ENCODE measurements at places on chromosomes 3 and 15. TPM values are rescaled to one million over a fixed set of nuclear protein-coding genes. Genes with fewer than 3 reads are reported as not detected.

Gene ZIC1
- not detected for total RNA-seq

Gene TOP2B
- 113 TPM for total RNA-seq

Gene BCHE
- total RNA-seq: 36.1 TPM

Gene CLRN1
- not detected for total RNA-seq

Gene FES
- 41.3 TPM for total RNA-seq

Gene NPAP1
- total RNA-seq: not detected

Gene CLDN1
- under 0.01 TPM for total RNA-seq

Gene PGBD4
- 1.1 TPM for total RNA-seq

Gene CISH
- total RNA-seq: 0.11 TPM

Gene FOXB1
- total RNA-seq: not detected

Gene SLC2A2
- total RNA-seq: not detected

Gene ARNT2
- total RNA-seq: under 0.01 TPM

Gene SLC26A6
- total RNA-seq: 9.4 TPM

Gene PPP1R14D
- not detected for total RNA-seq

Gene CFAP20DC
- 0.95 TPM for total RNA-seq

Gene TAGLN3
- total RNA-seq: not detected

Gene STAC
- total RNA-seq: 0.52 TPM

Gene AMIGO3
- not detected for total RNA-seq

Gene MYEF2
- 6.5 TPM for total RNA-seq

Gene SLC27A2
- 1.3 TPM for total RNA-seq

Gene SEMA3G
- total RNA-seq: 59.4 TPM

Gene C3orf22
- not detected for total RNA-seq

Gene COL8A1
- total RNA-seq: 15.6 TPM

Gene PLAAT1
- total RNA-seq: 0.09 TPM

Gene CA12
- 0.60 TPM for total RNA-seq

Gene SUCNR1
- not detected for total RNA-seq

Gene PLA2G4D
- not detected for total RNA-seq

Gene SNTN
- not detected for total RNA-seq

Gene KIF7
- 1.2 TPM for total RNA-seq

Gene SEC61A1
- 196 TPM for total RNA-seq

Gene ADAM10
- 277 TPM for total RNA-seq

Gene APPL1
- total RNA-seq: 36.4 TPM

Gene GOLGA8G
- not detected for total RNA-seq

Gene FAM107A
- 0.09 TPM for total RNA-seq

Gene CFAP100
- not detected for total RNA-seq

Gene CIB1
- total RNA-seq: 39.4 TPM

Gene UACA
- total RNA-seq: 241 TPM

Gene PATL2
- 0.09 TPM for total RNA-seq

Gene XXYLT1
- 19.7 TPM for total RNA-seq

Gene SPINK8
- total RNA-seq: not detected

Gene ISL2
- total RNA-seq: 0.69 TPM

Gene EPHB3
- total RNA-seq: 0.09 TPM

Gene C15orf62
- total RNA-seq: under 0.01 TPM

Gene GOLGA8N
- total RNA-seq: 0.87 TPM

Gene SAMMSON
- total RNA-seq: not detected

Gene MCTP2
- 3.1 TPM for total RNA-seq

Gene GHSR
- total RNA-seq: not detected

Data from dermis lymphatic vessel endothelial cell (primary cell).